A172 (cell line): ENCODE measurements at places on chromosomes 7 and 10.
A peak's percentile ranks its signal among the peaks of the same experiment; 100 is the strongest.

GRCh38 chr7:117135553-117135891 is 182.2 kb downstream of the ST7 start:
- no peak for DNase-seq

DNA sequence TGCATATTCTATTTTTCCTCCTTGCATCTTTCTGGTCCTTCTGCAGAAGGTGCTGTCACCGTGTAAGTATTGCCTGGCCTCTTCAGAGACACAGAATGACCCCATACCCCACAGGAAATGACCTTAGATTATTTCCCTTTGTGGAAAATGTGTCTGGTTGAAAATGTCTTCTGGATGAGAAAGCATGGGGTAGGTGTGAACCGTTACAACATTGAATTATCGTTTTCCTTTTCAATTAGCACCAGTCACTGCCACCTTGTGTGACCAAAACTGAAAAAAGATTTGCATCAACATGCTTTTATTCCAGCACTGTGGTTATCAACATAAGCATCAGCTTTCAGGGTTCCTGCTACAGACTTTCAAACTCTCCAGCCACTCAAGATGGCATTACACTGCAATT is 58.0 kb upstream of the CELF2 start:
- DNase-seq = no peak

DNA sequence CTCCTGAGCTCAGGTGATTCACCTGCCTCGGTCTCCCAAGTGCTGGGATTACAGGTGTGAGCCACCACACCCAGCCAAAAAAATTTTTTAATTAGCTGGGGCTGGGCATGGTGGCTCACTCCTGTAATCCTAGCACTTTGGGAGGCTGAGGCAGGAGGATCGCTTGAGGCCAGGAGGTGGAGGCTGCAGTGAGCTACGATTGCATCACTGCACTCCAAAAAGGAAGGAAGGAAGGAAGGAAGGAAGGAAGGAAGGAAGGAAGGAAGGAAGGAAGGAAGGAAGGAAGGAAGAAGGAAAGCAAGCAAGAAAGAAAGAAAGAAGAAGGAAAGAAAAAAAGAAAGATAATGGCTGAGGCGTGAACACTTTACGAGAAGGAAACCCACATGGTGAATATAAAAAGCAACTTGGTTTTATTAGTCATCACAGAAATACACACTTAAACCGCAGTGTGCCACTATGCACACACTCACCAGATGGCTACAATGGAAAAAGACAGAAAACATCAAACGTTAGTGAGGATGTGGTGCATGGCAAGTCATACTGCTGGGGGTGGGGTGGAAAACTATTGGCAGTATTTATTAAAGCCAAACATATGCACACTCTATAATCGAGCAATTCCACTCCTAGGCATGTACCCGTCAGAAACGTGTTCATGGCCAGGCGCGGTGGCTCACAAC is 4.4 kb upstream of the CCL26 start:
- DNase-seq = peak; percentile 91

DNA sequence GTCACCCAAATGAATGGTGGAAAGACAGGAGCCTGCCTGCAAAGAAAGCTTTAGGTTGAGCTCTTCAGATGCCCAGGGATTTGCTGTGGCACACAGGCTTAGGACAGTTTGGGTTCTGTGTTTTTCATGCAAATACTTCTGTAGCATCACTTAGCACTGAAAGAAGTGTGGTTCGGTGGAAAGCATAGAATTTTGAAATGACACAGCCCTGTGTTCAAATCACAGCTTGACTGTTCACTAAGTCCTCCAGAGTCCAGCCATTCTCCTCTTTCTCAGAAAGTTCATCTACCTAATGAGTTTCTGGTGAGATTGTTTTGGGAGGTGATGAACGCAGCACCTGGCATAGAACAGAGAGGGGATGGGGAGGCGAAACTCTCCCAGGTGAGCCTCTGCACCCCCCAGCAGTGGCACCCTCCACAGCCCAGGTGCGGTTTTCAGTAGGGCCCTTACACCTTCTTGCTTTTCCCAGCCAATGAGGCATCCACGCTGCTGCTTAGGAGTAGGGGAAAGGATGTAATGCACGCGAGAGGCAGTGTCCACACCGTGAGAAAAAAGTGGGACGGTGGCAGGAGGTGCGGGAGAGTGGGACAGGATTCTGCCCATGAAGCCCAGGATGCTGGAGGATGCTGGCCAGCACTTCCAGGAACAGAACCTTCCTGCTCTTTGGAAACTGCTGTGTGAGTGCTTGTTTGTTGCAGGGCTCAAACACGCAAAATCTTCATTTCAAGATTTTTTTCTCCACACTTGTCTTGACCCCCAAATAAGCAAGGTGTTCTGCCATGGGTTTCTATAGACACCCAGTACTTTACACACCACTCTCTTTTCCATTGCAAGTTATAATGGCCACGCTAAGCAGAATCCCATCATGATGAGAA is 11.6 kb downstream of the EN2 start:
- DNase-seq = no peak

DNA sequence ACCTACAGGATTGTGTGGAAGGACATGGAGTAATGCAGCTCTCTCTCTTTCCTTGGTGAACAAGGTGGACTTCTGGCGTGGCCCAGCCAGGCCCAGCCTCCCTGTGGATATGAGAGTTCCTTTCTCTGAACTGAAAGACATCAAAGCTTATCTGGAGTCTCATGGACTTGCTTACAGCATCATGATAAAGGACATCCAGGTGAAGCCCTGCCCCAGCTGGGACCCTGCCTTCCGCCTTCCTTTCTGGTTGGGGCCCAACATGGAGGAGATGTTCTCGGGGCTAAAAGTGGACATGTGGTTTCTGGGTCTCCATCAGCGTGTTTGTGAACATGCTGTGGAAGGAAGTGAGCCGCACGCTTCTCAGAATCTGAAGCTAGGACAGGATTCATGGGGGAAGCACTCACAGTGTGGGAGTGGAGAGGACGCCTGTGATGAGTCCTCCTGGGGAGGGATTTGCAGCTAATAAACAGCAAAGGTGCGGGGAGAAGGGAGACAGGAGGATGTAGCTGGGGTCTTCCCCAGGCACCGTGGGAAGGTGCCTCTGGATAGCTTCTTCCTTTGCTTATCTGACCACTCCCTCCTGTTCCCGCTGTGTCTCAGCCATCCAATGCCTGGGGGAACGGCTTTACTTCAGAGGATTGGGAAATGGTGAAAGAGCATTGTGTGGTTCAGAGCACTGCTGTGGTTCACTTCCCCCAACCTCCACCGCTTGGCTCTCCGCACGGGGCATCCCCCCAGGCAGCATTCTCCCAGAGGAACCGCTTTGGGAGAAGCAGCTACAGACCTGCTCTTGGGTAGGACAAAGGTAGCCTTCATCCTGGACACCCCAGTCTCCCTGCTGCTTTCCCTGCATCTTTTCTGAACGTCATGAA is 5.5 kb downstream of the CPA5 start:
- no peak for DNase-seq

DNA sequence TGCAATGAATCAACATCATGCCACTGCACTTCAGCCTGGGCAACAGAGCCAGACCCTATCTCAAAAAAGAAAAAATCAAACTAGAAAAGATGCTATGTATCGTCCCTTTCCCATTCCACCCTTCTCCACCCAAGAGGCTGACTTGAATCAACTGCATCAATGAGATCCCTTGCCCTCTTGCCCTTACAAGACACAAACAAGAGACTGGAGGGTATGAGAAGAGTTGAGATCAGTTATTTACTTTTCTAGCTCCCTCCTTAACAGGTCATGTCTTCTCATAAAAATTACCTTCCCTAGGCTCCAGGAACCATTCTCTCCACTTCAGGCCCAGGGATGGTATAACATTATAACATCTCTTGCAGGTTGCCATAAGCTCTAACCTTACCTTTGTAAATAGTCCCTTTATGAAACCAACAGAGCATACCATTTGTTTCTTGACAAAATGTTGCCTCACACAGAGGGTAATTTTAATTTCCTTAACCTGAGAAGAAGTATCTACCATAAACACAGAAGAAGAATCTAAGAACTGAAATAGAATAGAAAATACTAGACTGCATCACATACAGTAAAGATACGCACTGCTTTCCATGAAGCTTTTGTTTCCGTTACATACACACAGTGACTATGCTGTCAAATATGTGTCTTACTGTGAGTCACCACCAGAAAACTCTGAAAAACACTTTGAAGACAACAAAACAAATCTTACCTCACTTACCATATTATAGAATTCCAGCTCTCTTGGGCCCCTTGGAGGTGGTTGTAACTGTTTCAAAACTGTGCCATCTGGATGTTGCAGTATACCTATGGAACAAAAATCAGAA is 30.5 kb downstream of the IPMK start:
- peak; percentile 86 for DNase-seq

DNA sequence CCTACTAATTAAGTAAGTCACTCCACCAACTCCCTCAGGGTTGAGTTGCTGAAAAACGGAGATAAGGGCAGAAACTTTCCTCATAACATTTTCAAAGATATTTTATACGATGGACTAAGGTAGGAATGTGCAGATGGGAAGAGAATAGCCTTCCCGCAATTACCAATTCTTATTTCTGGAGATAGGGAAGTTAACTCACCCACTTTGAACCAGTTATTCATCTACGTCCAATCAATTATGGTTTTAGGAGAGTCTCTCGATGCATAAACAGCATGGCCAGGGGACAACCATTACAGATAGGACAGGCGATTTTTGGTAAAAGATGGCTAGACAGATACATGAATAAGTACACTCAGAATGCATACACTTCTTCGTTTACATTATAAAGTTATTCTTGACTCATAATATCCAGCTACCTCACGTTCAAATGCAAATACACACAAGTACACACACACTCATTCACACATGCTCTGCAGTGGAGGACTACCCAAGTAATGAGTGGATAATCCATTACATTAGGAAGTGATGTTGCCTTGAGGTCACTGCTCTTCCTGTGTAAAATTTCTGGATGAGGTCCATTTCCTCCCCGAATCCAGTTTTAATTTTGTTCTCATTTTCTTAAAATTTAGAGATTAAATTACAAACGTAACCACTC is 25.2 kb upstream of the IMMP2L start:
- no peak for DNase-seq
